ENCODE measurements at places on chromosomes 12 and 14.

GRCh38 chr14:89236851-89237250 is 180.2 kb downstream of the FOXN3 start:
- no peak for DNase-seq

DNA sequence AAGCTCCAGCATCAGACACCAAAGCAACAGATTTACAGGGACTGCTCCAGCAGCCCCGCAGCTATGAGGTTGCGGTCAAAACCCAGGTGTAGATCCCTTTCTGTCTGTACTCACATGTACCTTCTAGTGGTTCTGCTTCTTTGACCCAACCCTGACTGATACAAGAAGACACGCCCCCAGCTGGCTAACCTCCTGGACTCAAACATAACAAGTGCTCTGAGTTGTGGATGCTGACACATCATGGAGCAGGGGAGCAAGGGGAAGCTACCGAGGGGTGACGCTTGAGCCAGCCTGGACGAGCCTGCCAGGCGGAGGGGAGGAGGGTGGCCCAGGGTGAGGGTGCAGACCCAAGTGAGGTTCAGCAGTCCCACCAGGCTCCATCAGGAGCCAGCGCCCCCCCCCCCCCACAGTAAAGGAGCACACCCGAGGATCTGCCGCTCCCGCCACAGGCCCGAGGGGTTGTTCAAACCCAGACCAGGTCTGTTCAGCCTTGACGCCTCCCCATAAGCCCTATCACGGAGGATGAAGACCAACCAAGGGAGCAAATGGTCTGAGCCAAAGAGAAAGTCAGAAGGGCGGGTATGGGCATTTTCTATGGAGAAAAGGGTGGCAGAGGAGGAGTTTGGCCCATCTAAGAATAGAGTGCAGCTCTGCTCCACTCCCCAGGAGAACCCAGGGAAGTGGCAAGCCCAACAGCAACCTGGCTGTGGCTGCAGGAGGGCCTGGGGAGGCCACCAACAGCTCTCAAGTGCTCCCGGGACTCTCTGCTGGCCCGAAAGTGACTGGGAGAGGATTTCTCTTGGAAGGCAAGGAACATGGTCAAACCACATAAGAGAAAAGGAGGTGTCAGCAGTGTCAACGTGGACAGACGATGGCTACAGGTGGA is 229.4 kb downstream of the BCL11B start:
- no peak for DNase-seq

GRCh38 chr12:102652645-102653313 is 172.4 kb upstream of the IGF1 start:
- DNase-seq = no peak

DNA sequence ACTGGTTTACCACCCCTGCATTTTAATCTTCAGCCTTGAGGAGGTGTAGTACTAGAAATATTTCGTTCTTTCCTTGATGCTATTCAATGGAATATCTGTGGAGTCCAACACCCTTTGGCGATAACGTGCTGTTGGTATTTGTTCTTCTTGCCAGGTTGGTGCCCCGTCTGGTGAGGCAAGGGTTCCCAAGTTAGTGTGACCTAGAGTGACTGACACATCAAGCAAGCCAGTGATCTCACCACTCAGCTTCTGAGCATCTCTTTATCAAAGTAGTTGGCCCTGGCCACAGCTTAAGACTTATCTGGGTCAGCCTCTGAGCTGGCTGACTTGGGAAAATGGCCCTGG is 60.2 kb downstream of the PLXNC1 start:
- no peak for DNase-seq

DNA sequence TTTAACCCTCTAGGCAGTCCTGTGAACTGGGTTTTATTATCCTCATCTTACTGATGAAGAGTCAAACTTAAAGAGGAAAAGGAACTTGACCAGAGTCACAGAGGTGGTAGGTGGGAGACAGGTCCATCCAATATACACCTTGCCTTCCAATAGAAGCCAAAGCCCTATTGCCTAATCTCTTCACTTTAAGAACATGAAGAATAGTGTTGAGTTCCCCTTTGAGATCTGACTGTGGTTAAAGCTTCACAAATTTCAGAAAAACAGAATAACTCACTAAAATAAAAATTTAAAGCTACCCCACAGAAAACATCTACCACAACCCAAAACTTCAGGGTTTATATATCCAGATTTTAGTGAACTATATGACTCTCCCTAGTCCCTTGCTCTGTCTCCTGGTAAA is 115.4 kb downstream of the ETV6 start:
- no peak for DNase-seq

DNA sequence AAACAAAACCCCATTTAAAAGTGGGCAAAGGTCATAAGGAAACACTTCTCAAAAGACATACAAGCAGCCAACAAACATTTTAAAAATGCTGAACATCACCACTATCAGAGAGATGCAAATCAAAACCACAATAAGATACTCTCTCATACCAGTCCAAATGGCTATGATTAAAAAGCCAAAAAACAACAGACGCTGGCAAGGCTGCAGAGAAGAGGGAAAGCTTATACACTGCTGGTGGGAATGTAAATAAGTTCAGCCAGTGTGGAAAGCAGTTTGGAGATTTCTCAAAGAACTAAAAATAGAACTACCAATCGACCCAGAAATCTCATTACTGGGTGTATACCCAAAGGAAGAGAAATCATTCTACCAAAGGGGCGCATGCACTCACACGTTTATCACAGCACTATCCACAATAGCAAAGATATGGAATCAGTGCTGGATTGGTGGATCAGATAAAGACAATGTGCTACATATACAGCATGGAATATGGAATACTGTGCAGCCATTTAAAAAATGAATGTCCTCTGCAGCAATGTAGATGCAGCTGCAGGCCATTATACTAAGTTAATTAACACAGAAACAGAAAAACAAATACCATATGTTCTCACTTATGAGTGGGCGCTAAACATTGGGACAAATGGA is 102.1 kb upstream of the DAAM1 start:
- no peak for DNase-seq

GRCh38 chr12:123519141-123520001 is 14.1 kb downstream of the RILPL1 start:
- DNase-seq = peak; percentile 89

GRCh38 chr12:57940915-57941164 is 527 bp upstream of the ATP23 start:
- no peak for DNase-seq

GRCh38 chr14:70454731-70455130 is 2.8 kb downstream of the ADAM21 start:
- no peak for DNase-seq

DNA sequence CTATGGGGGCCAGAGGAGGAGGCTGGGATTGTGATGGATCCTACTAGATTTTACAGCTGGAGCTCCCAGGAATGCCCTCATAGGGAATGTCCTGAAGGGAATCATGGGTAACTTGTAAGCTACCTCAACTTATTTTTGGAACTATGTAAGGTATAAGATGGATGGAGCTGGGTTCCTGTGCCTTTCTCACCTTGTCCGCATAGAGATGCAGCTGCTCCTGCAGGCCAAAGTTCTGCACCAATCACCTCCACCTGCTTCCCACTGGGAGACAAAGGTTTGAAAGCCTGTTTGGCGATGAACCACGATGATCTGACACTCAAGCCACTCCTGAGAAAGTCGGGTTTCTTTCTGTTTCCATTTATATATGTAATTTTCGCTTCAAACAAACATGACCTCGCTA is 648 bp upstream of the AKAP5 start:
- DNase-seq = no peak

- no peak for DNase-seq
Measured at GRCh38 chr12:93126069-93126474, 197.0 kb upstream of the EEA1 start.
